Activated CD8-positive, alpha-beta memory T cell treated with anti-CD3 and anti-CD28 coated beads, Interleukin-2, amount 50 U/mL, for 4 hours (primary cell): ENCODE measurements at places on chromosomes 1 and 21.

GRCh38 chr1:116994411-116994810 lies 7.1 kb upstream of the CD101 start:
- no peak for DNase-seq

- DNase-seq: no peak
These were observed 15.5 kb downstream of the TMEM59 start for GRCh38 chr1:54037476-54037875.

GRCh38 chr1:36170643-36171412 lies 14.9 kb downstream of the MAP7D1 start:
- DNase-seq: no peak

DNA sequence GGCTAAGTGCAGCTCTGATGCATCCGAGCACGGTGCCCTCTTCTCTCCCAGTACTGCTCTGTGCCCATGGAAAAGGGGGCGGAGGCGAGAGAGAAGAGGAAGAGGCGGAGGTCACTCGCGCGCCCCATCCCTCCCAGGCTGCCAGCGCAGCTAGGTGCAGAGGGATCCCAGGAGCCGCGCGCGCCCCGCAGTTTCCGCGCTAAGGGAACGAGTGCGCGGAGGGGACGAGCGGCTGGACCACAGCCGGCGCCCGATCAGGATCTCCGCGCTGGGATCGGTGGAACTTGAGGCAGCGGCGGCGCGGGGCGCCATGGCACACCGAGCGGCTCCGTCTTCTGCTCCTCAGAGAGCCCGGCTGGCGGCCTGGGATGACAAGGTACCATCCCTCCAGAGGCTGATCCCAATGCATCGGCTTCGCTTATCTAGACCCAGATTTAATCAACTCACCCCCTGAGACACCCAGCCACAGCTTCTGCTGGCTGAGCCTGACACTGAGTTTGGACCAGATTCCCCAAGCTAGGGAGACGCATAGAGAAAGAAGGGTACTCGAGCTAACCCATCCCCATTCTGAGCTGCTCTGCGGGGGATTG lies at the start of gene PTGFR:
PTGFR (plus strand) TSS at position 114 of the 590 bp plus-strand sequence. CDS start 1,770 bp downstream, outside the sequence.
- no peak for DNase-seq

- no peak for DNase-seq
These were observed 636.4 kb upstream of the PLXNA2 start for GRCh38 chr1:208880433-208881100.

DNA sequence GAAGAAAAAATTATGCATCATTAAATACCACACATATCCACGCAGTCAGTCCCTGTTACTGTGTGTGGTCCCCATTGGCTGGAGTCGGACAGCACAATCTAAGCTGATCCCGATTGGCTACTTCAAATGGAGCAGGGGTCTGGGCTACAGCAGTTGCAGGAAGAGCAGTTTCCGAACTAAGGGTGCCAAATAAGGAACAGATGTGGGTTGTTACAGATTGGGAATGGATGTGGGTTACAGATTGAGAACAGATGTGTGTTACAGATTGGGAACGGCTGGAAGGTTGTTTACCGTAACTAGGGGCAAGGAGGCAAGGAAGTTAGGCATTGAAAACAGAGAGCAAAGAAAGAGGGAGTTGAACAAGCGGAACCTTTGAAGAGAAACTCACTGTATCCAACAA lies 19.9 kb downstream of the OR2L13 start:
- DNase-seq: no peak

DNA sequence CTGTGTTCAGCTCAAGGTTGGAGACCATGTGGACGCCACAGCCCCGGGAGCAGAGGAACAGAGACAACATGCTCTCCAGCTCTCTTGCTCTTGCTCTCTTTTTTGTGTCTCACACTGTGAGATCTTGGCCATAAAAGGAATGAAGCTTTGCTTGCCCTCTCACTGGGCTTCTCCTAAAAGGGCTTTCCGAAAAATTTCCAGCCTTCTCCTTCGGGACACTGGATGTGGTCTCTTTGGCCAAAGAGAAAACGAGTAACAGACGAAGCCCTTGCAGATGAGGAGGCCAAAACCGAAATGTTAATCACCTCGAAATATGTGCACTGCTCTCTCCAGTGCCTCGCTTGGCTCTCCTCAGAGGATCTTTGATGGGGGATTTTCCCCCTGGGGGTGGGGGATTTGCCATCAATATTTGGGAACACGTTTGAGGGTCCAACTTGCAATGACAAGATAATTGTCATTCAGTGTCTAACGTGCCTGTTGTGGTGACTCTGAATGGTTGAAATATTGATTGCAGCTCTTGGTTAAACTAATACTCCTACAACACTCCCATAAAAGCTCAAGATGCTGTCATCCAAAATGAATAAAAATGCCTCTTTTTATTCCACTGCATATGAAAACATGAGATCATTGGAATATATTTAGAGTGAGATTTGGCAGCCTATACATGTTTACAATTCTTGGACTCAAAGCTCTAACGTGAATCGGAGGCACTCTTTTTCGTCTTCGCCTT lies 68.6 kb upstream of the ANGPTL1 start:
- no peak for DNase-seq

DNA sequence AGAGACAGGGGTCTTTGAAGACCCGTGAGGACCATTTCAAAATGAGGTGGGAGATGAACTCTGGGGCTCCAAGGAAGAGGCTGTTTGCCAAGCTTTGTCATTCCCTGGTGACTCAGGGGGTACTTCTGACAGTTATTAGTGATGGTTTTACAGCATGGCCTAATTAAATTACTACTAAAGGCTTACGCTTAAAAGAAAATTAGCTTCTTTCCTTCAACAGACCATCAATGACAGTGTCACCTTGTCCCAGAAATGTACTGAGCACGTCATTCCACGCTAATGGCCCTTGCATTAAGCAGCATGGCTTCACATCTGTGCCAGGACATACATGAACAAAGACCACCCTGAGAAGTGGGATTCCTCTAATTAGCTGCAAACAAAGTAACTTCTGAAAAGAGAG lies 5.1 kb upstream of the UTS2 start:
- DNase-seq: no peak

GRCh38 chr1:89130716-89131115 lies 4.8 kb upstream of the GBP2 start:
- no peak for DNase-seq

DNA sequence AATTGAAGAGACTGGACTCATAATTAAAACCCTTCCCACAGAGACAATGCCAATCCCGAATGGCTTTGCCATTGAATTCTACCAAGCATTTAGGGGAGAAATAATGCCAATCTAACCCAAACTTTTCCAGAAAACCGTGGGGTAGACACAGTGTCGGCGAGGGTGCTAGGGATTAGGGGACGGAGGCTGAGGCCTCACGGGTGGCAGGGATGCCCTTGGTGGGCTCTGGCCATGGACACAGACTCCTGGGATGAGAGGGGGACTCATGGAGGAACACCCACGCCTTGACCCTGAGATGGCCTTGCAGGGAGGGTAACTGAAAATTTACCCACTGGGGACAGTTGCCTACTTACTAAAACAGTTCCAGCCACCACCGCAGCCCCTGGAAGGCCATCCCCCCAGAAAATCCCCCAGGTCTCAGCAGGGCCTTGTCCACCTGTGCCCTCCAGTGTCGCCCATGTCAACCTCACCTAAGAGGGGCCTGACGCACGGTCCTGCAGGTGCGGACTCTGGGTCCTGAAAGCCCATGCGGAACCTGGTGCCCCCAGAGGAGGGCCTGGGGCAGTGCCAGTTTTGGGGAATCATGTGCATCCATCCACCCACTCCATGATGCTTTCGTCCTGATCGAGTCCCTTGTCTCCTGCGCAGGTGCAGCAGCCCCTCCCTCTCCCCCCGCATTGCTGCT lies 1.9 kb downstream of the KRTAP10-5 start:
- DNase-seq: no peak

DNA sequence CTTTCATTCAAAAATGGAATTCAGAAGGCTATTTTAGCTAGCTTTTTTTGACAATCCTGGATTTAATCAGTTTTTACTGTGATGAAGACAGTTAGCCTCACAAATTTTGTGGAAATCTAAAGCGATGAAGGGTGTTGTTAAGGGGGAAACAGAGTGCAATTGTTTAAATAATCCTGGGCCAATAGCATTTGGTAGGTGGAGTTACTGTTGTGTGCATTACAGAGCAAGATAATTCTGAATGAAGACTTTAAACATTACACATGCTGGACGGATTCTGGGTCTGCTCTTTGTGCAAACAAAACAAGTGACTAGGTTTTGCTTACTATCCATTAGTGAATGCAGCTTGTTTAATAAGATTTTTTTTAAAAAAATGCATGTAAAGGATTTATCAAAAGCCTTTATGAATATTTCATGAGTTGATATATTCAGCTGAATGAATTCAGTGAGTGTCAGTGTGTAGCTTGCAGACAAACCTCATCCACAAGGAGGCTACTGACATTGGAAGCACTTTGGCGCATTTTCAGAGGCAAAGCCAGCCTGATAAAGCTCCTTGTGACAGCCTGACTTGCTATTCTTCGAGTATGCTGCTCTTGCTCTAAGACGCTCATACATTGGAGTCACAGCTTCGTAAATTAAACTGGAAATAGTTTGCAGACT lies 199.6 kb downstream of the PDE4B start:
- no peak for DNase-seq

- DNase-seq: peak; percentile 45
These were observed 38.5 kb upstream of the PDE9A start for GRCh38 chr21:42614811-42615351.

- DNase-seq: no peak
These were observed 36.7 kb downstream of the ATP2B4 start for GRCh38 chr1:203663294-203663693.

DNA sequence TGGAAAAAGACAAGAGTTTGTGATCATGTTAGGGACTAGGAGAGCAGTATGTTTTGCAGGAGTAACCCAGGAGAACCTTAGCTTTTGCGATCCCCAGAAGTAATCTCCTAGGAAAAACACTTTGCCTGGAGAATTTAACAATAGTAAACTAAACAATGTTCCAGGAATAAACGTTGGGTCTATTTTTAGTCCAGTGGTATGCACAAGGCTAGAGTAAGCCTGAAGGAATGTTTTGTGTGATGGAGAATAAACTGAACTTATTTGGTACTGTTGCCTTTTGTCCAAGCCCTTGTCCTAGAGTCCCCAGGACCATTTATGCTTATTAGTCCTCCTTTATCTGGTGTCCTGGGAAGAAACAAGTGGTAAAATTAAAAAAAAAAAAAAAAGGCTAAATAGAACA lies 28.7 kb upstream of the RGS5 start:
- no peak for DNase-seq

GRCh38 chr1:238139713-238140112 lies 249.0 kb upstream of the ZP4 start:
- no peak for DNase-seq

- no peak for DNase-seq
These were observed 145.4 kb downstream of the C1orf21 start for GRCh38 chr1:184532199-184532598.

DNA sequence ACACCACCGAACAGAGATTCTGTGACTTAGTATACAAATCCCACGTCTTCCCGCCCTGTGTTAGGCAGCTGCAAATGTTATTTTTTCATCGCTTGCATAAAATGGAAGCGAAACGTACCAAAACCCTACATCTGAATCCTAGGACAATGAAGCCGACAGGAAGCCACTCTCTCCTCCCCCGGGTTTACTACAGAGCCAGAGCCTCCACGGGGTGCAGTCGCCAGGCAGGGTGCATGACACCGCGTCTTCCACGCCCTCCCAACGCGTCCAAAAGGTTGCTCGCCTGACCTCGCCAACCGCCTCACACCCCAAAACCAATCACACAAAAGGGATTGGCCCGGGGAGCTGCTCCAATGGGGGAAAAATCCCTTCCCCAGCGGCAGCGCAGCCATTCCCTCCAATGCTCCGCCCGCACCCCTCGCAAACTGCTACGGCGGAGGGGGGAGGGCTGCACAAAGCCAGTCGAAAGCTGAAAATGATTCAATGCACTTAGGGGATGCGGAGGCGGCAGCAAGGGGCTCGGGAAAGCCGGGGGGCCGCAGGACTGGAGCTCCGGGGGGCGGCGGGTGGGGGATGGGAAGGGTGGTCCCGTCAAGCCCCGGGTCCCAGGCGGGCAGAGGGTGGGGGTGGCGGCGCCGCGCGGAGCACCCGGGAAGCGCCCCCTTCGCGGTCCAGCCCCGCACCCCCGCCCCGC lies 701 bp downstream of the CEP170 start:
- peak; percentile 56 for DNase-seq

GRCh38 chr1:196271212-196271947 lies 336.9 kb downstream of the KCNT2 start:
- DNase-seq: no peak
